ENCODE measurements at places on chromosomes 7 and 10.

- H3K27me3 ChIP-seq = peaks cover 98% of the 10 kb centered on the region
- H3K4me3 ChIP-seq = no peak overlapping the region
- no peak overlapping the region for H3K27ac ChIP-seq
- no peaks in the 10 kb centered on the region for H3K36me3 ChIP-seq
- H3K4me1 ChIP-seq = peaks cover 1% of the 10 kb centered on the region
Measured at GRCh38 chr10:8045726-8046494, 8.6 kb upstream of the GATA3 start.

GRCh38 chr10:88082806-88083596 is 219.6 kb downstream of the PTEN start:
- no peaks in the 10 kb centered on the region for H3K36me3 ChIP-seq
- no peak overlapping the region for H3K4me3 ChIP-seq
- H3K27ac ChIP-seq = no peak overlapping the region
- H3K27me3 ChIP-seq = no peaks in the 10 kb centered on the region

GRCh38 chr7:73721377-73721817 is 1.9 kb upstream of the STX1A start:
- no peaks in the 10 kb centered on the region for H3K36me3 ChIP-seq
- H3K4me1 ChIP-seq = peaks cover 19% of the 10 kb centered on the region
- H3K27ac ChIP-seq = no peak overlapping the region
- no peak overlapping the region for H3K4me3 ChIP-seq
- H3K27me3 ChIP-seq = no peaks in the 10 kb centered on the region

DNA sequence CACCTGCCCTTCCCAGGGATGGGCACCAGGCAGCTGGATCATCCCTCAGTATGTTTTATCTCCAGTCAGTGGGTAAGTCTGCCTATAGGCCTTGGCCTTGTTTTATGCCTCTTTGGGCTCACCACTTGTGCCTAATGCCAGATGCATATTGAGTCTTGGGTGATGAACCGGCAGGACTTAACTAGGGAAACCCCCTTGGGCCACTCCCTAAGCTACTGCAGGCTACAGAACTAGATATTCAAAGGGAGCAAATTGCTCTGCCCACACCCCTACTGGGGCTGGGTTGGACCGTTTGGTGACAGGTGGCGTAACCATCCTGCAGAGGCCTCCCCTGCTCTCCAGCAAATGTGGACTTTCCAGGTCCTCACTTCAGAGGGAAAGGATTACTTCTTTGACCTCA is 115.7 kb upstream of the GDF10 start:
- no peak overlapping the region for H3K4me3 ChIP-seq

GRCh38 chr7:22675917-22676343 is 51.1 kb upstream of the IL6 start:
- no peak overlapping the region for H3K4me3 ChIP-seq
- 0 out of 2 replicates have a peak overlapping the region, but pooled peaks have one; percentile 4 for H3K27ac ChIP-seq
- H3K36me3 ChIP-seq = no peaks in the 10 kb centered on the region
- H3K4me1 ChIP-seq = peaks cover 17% of the 10 kb centered on the region
- peak; percentile 86 for DNase-seq

DNA sequence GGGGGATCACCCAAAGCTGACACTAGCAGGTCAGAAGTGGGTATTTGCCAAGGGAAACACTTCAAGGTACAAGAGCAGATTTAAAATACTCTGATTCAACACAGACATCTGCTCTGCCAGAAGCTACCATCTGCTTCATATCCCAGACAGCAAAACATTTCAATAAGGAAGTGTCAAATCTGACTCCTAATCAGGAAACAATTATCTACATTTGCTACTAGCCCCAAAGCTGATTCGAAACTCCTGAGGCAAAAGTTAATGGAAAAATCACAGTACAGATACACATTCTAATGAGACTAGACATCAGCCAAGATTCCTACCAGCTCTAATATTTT is 48.9 kb downstream of the PARD3 start:
- no peaks in the 10 kb centered on the region for H3K27me3 ChIP-seq
- H3K27ac ChIP-seq = no peak overlapping the region
- H3K4me1 ChIP-seq = peaks cover 4% of the 10 kb centered on the region
- no peak for DNase-seq
- H3K4me3 ChIP-seq = no peak overlapping the region

DNA sequence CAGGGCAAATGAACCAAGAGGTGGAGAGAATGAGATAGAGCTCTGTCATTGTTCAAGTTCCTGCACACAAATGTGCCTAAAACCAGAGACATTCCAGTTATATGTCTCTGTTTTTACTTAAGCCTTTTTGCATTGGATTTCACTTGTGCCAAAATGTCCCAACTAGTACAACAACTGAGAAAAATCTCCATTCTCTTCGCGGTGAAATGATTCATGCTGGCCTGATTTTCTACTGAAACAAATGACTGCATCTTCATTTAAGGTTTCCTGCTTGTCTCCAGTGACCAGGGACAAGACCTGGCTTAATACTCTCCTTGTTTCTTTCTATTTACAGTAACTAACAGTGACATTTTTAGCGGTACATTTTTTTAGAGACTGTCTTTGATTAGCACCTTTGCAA is 714.9 kb downstream of the KCNMA1 start:
- H3K27me3 ChIP-seq = no peaks in the 10 kb centered on the region
- DNase-seq = no peak
- H3K4me3 ChIP-seq = no peak overlapping the region
- no peaks in the 10 kb centered on the region for H3K36me3 ChIP-seq
- H3K4me1 ChIP-seq = no peaks in the 10 kb centered on the region

DNA sequence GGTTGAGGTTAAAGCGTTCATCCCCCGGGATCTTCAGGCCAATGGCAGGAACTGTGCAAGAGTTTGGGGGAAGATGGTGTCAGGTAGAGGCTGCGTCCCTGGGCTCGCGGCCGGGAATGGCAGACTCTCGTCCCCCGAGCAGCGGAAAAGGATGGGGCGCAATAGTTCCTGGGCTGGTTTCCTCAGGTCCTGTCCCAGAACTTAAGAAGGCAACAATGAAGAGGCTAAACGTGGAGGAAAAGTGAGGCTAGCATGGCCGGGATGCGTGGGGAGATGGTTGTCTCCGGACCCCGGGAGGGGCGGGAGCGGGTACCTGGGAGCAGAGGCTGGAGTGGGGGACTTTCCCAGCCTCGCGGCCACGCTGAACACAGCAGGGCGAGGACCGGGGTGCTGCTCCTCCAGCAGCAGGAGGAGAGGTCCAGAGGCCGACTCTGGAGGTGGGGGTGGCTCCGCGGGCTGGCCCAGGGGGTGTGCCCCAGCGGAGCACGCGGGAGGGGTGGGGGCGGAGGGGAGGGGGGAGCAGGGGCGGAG is 882 bp downstream of the IRF5 start:
- H3K27ac ChIP-seq = no peak overlapping the region
- DNase-seq = no peak
- peak overlapping the region; percentile 21 for H3K4me3 ChIP-seq
- H3K36me3 ChIP-seq = no peaks in the 10 kb centered on the region
- H3K4me1 ChIP-seq = no peaks in the 10 kb centered on the region

Measured in IMR-90 (cell line).